ENCODE measurements at places on chromosomes 16 and 17.

GRCh38 chr17:6259899-6260298 is 175.0 kb downstream of the AIPL1 start:
- no peak for DNase-seq

DNA sequence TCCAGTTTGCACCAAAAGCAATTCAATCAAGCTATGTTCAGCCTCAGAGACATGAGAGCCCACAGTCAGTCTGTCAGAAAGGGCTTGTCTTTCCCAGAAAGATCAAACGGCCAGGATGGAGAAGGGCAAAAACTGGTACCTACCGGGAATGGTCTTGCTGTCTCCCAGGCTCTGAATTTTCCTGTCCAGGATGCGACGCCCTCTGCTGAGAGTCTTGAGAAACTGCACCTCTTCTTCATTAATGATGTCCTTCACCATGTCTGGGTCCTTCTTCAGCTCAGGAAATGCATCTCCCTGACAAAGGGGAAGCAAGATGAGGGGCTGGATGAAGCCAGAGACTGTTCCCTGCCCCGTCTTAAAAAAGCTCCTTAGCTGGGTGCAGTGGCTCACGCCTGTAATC is 15.8 kb upstream of the EXOSC6 start:
- no peak for DNase-seq

GRCh38 chr16:65116216-65116615 is 5.6 kb downstream of the CDH11 start:
- no peak for DNase-seq

DNA sequence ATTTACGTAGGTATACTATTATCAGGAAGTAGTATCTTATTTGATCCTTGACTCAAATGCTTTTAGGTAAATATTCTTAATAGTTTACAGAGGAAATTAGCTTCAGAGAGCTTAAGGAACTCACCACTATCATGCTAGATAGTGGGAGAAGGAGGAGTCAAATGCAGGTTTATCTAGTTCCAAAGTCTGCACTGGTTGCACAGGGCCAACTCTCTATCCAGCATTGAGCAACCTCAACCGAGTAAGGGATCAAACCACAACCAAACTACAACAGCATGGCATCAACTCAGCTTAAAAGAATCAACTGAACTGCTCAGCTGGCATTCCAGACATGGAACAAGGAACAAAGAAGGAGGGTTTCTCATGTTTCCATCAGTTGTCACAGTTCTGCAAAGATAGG is 306.0 kb downstream of the MAF start:
- no peak for DNase-seq

GRCh38 chr17:43532581-43532980 is 13.6 kb downstream of the ETV4 start:
- DNase-seq, result no peak

GRCh38 chr17:9087921-9088320 is 66.6 kb downstream of the NTN1 start:
- DNase-seq, result no peak

GRCh38 chr16:67165121-67166078 is 855 bp downstream of the HSF4 start:
- DNase-seq, result no peak
